WTC11 (cell line): ENCODE measurements at places on chromosomes 6 and 20.

- no peak for DNase-seq
Measured at GRCh38 chr20:54622333-54623295, 147.2 kb downstream of the DOK5 start.

DNA sequence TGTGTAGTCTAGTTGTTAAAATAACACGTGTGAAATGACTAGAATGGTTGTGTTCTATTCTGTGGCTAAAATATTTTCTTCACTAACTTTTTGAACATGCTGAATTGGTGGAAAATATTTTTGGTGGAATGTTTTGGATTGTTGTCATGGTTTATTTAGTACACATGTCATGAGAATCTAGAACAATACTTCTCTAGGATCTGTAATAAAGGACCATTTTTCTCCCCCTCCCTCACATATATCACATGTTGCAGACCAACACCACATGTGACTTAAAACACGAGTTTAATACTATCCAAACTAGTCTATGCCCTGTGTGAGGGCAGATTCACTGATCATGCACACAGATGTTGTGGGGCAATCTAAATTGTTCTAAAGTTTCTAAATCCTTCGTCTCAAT lies 29.2 kb downstream of the FIG4 start:
- DNase-seq, result no peak

- DNase-seq, result no peak
Measured at GRCh38 chr6:21610341-21610740, 16.8 kb downstream of the SOX4 start.

DNA sequence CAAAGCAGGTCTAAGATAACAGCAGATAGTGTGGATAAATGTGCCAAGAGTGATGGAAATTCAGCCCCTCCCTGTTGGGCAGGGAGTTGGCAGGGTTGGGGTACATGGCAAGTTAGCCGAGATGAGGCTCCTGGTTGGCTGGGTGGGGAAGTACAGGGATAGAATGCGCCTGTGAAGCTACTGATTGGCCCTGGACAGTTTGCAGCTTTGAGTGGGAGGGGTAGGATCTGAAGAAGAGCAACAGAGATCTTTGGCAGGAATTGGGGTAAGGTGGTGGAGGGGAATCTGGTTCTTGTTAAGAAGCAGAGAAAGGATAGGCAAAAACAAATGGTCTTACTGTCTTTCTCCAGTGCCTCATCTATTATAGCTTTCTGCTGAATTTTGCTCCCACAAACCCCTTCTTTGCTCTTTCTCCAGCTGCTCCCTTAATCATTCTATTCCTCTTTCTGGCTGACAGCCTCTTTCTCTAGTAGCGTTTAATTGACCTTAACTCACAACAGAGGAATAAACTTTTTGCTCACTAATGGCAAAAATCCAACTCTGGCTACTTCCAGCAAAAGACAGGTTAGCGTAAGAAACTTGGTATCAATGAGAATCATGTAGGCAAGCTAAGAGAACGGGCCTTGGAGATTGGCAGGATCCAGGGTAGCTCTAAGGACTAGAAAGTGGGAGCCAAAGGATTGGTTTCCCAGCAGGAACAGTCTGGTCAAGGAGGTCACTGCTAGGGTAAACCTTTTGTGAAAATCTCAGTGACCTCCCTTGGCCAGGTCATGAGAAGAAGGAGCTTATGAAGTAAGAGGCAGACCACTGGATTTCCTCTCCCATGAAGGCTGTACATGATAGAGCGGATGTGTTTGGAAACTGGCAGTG lies 86.3 kb upstream of the CARMIL1 start:
- DNase-seq, result no peak

DNA sequence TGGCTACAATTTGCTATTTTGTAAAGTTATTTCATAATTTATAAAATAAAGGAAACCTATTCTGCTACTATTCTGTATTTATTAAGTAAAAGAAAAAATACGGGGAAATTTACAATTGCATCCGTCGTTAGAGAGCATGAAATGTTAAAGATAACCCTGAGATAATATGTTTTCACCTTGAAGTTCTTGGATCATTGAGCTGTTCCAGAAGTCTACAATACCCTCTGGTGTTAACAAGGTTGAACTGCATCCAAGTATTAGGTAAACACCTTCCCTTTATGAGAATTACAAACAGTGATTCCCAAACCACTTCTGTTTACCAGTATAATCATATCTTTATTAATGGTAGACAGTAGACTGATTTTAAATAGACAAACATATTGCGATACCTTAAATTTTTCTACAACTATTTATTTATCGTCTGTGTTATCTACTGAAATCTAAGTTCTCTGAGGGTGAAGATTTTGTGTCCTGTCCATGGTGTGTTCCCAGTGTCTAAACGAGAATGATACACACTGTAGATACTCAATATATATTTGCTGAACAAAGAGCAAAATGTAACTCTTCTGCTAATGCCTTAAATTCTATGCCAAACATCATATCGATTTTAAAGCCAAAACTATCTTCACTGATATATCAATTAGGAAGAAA lies 28.2 kb downstream of the TBC1D32 start:
- DNase-seq, result no peak

GRCh38 chr6:104639668-104640067 lies 220.1 kb downstream of the HACE1 start:
- DNase-seq, result no peak

GRCh38 chr20:60897976-60898375 lies 354.1 kb upstream of the CDH4 start:
- DNase-seq, result no peak

GRCh38 chr20:62882426-62882825 lies 20.8 kb upstream of the TCFL5 start:
- no peak for DNase-seq

DNA sequence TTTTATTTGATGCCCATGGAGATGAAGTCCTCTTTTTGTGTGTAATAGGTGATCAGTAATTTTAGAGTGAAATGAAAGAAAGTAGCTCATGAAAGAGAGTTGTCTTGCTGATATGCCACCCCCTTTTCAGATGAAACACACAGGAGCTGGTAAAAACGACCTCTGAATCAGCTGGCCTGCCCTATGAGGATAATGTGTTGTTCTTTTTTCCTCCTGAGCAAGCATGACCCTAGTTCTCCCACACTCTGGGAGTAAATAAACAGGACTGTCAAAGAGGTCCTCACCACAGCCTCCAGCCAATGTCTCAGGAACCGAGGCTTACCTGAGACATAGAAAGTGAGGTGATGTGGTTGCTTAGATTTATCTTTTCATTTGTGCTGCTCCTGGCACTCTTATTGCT lies 29.5 kb downstream of the GPX5 start:
- no peak for DNase-seq

DNA sequence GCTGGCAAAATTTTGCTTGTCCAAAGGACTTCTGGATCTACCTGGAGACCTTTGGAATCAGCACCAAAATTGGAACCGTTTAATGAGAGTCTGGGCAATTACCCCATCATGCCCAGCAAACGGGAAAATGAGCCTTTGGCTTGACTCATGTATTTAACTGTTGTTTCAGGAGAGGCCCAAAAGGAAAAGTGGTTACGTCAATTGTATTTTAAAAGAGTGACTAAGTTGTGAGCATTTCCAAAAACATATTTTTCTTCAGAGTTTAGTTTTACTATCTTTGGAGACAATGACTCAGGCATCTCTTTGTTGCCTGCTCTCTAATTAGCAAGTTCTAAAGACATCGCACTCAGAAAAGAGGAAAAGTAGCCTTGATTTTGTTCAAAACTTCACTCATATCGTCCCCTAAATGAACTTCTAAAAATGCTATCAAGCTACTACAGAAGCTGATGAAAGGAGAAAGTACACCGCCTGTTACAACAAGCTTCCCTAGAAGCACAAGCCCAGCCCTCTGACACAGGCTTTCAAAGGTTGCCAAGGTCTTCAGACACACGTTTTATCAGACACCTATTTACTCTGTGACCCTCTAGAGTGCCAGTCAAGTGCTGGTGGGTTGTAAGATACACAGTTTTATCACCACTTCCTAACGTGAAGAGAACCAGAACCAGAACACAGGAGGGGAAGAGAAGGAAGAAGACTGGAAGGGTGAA lies 146.2 kb downstream of the TBX18 start:
- no peak for DNase-seq

DNA sequence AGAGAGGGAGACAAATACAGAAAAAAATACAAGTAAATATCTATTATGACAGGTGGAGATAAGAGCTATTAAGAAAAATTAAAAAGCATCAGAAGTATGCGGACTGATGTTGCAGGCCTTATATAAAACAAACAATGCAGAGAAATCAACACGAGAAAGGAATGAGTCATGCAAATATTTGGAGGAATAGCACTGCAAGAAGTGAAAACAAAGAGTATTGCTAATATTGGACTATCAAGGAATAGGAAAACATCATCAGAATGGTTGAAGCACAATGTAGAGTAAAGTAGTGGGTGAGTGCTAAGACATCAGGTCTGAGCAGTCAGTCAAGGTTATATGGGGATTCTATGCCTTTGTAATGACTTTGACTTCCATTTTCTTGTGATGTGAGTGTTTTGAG lies 657.5 kb upstream of the GJE1 start:
- DNase-seq, result no peak

DNA sequence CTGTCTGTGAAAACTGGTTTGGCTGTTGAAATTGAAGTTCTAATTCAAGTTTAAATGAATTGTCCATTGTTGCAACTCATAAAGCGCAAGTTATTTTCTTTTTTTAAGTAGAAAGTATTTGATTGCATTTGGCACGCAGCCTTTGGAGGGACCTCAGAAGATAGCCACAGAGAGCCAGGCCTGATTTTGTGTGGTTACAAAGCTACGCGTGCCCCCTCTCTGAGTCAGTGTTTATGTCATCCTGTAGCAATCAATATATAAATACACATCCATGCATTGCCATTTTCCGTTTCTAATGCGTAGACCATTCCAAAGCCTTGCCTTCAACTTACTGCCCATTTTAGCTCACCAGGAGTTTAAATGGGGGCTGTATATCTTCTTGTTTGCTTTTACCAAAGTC lies 173.2 kb downstream of the TMEM242 start:
- DNase-seq, result no peak

DNA sequence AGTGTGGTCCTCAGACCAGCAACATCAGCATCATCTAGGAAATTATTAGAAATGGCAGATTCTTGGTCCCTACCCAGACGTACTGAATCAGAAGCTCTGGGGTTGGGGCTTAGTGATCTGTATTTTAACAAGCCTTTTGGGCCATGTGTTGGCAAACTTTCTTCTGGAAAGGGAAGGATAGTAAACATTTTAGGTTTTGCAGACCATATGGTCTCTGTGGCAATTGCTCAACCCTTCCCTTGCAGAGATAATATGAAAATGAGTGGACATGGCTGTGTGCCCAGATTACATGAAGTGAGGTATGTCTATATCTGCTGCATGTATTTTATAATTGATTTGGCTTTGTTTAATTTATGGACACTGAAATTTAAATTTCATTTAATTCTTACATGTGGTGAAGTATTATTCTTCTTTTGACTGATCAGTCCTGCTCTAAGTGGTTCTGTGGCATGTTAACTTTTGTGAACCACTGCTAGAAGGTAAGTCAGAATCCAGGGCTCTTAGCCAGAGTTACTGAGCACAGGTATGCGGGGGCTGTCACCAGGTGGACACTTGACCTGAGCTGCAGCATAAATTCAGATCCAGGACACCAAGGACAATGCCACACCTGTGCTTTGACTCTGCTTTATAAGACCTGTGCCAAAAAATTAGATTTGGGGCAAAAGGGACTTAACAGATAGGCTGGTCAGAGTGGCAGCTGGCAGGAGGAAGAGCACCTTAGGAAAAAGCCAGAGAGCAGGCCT lies 43.2 kb downstream of the LY86 start:
- no peak for DNase-seq

DNA sequence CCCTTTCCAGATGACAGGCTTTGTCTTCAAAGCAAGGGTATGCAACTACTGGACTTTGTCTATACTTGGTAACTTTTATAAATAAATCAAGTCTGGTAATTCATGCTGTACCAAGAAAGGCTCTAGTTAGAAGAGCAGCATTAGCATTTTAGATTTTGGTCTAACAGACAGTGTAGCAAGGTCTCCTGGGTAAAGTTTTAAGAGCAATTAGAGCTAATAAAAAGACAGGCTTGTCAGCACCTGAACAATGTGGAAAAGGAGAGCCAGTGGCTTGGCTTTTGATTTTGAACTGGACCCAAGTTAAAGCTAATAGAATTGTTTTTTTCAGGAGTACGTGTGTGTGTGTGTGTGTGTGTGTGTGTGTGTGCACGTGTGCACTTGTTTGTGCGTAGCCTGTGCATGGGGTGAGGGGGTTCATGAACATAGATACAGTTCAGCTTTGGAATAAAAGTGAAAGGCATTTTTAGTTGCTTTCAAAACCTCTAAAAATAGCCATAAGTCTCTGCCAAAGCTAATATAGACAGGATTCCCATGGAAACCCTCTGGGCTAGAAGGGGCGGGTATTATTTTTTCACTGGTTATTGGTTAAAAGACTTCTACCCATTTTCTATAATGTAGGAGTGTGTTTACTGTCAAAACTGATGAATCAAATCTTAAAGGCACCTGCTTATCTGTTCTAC lies 138.4 kb downstream of the KCNQ5 start:
- DNase-seq, result no peak

GRCh38 chr20:23165307-23165750 lies 79.2 kb upstream of the CD93 start:
- peak; percentile 34 for DNase-seq
